ENCODE measurements at places on chromosomes 7 and 10.

- no peak for DNase-seq
- no peaks in the 10 kb centered on the region for H3K36me3 ChIP-seq
- no peak overlapping the region for H3K27ac ChIP-seq
- no peak overlapping the region for H3K4me3 ChIP-seq
- H3K4me1 ChIP-seq = no peaks in the 10 kb centered on the region
Measured at GRCh38 chr7:128065872-128066271, 34.6 kb upstream of the LRRC4 start.

GRCh38 chr10:70341016-70341415 is 41.4 kb downstream of the LRRC20 start:
- no peak overlapping the region for H3K27ac ChIP-seq
- H3K4me1 ChIP-seq = no peaks in the 10 kb centered on the region
- H3K4me3 ChIP-seq = no peak overlapping the region
- DNase-seq = no peak

GRCh38 chr7:46245586-46246111 is 324.6 kb upstream of the IGFBP3 start:
- H3K27ac ChIP-seq = no peak overlapping the region
- no peaks in the 10 kb centered on the region for H3K36me3 ChIP-seq
- H3K27me3 ChIP-seq = no peaks in the 10 kb centered on the region

- H3K4me1 ChIP-seq = peaks cover 63% of the 10 kb centered on the region
- no peak for DNase-seq
- no peaks in the 10 kb centered on the region for H3K36me3 ChIP-seq
- H3K4me3 ChIP-seq = no peak overlapping the region
- H3K27ac ChIP-seq = no peak overlapping the region
Measured at GRCh38 chr10:95330966-95331453, 40.2 kb upstream of the PDLIM1 start.

- no peaks in the 10 kb centered on the region for H3K4me1 ChIP-seq
- no peaks in the 10 kb centered on the region for H3K27me3 ChIP-seq
- DNase-seq = no peak
- H3K36me3 ChIP-seq = no peaks in the 10 kb centered on the region
- no peak overlapping the region for H3K27ac ChIP-seq
Measured at GRCh38 chr10:20166096-20166675, 350.0 kb downstream of the PLXDC2 start.

- H3K27ac ChIP-seq = no peak overlapping the region
- H3K36me3 ChIP-seq = no peaks in the 10 kb centered on the region
- no peak overlapping the region for H3K4me3 ChIP-seq
- no peaks in the 10 kb centered on the region for H3K27me3 ChIP-seq
- no peaks in the 10 kb centered on the region for H3K4me1 ChIP-seq
- DNase-seq = no peak
Measured at GRCh38 chr7:146479040-146479439, 362.4 kb downstream of the CNTNAP2 start.

DNA sequence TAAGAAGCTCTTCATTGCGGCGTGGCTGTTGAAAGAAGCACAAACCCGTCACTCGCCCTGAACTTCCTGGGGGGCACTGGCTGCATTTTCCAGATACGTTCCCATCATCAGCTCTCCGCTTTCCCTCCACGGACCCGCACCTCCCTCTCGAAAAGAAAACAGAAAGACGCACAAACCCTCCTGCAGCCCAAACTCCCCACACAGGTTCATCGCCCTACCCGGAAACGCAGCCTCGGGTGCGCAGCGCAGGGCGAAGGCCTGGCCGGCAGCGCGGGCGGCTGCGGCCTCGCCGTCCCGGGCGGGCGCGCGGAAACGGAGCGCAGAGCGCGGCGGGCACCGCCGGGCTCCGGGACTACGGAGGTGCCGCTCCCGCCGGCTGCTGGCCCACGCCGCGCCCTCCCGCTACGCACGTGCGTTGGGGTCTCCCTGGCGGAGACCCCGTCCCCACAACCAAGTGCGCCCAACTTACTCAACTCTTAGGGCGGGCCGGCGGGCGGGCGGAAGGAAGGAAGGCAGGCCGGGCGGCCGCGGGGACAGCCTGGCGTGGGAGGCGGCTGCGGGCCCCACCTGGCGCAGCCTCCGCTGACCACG is 822 bp downstream of the ZNF800 start:
- peaks cover 12% of the 10 kb centered on the region for H3K4me1 ChIP-seq
- peak overlapping the region; percentile 74 for H3K27ac ChIP-seq
- H3K36me3 ChIP-seq = peaks cover 56% of the 10 kb centered on the region
- peaks cover 8% of the 10 kb centered on the region for H3K27me3 ChIP-seq

DNA sequence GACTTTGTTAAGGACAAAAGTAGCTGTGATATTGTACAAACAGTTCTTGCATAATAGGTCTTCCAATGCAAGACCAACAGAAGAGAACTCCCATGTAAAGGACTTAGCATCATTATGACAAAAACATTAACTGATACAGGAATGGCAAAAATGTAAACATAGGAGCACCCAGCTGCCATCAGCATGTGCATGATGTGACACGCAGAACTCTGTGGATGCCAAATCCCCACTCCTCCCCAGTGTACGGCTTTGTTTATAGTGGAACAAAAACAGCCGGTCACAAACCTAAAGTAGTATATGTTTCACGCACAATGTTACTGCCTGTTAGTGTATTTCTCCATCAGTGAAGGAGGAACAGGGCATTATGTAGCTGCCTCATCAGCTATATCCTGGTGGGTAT is 316.0 kb upstream of the AOAH start:
- no peaks in the 10 kb centered on the region for H3K27me3 ChIP-seq
- no peak overlapping the region for H3K27ac ChIP-seq
- no peak overlapping the region for H3K4me3 ChIP-seq
- peak; percentile 49 for DNase-seq
- peaks cover 10% of the 10 kb centered on the region for H3K4me1 ChIP-seq

- no peaks in the 10 kb centered on the region for H3K27me3 ChIP-seq
- no peak for DNase-seq
- no peaks in the 10 kb centered on the region for H3K36me3 ChIP-seq
Measured at GRCh38 chr7:131057794-131058070, 269.9 kb upstream of the MKLN1 start.

- DNase-seq = no peak
- no peak overlapping the region for H3K4me3 ChIP-seq
- H3K36me3 ChIP-seq = no peaks in the 10 kb centered on the region
- H3K27me3 ChIP-seq = no peaks in the 10 kb centered on the region
Measured at GRCh38 chr7:33485747-33486493, 356.6 kb downstream of the BBS9 start.

- peak; percentile 99 for DNase-seq
- H3K27ac ChIP-seq = peak overlapping the region; percentile 91
- no peak overlapping the region for H3K4me3 ChIP-seq
- peaks cover 61% of the 10 kb centered on the region for H3K4me1 ChIP-seq
- H3K36me3 ChIP-seq = no peaks in the 10 kb centered on the region
- no peaks in the 10 kb centered on the region for H3K27me3 ChIP-seq
Measured at GRCh38 chr7:140625908-140626868, 14.4 kb downstream of the DENND2A start.

DNA sequence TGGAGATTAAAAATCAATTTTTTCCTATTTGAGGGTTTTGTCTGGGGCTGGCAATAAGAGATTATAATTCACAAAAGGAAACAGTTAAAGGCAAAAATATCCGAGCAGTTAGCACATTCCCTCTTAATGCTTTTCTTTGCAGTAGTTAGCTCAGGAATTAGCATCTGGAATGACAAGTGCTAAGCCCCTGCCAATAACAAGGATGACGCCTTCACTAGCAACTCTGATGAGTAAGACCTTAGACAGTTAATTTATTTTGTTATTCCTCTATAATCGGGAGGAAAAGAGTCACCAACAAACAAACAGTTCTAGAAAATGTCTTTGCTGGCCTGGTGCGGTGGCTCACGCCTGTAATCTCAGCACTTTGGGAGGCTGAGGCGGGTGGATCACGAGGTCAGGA is 151.3 kb downstream of the TRIL start:
- no peak overlapping the region for H3K4me3 ChIP-seq
- no peak overlapping the region for H3K27ac ChIP-seq
- H3K27me3 ChIP-seq = no peaks in the 10 kb centered on the region
- no peaks in the 10 kb centered on the region for H3K4me1 ChIP-seq
- H3K36me3 ChIP-seq = no peaks in the 10 kb centered on the region

- H3K4me1 ChIP-seq = no peaks in the 10 kb centered on the region
- no peak overlapping the region for H3K27ac ChIP-seq
- no peak for DNase-seq
Measured at GRCh38 chr10:77613476-77614130, 24.0 kb downstream of the KCNMA1 start.

- H3K27ac ChIP-seq = no peak overlapping the region
- H3K36me3 ChIP-seq = no peaks in the 10 kb centered on the region
- no peak for DNase-seq
- no peak overlapping the region for H3K4me3 ChIP-seq
- H3K4me1 ChIP-seq = no peaks in the 10 kb centered on the region
Measured at GRCh38 chr7:95517870-95518269, 32.1 kb downstream of the ASB4 start.

GRCh38 chr10:33537066-33537465 is 202.6 kb upstream of the NRP1 start:
- no peak for DNase-seq
- H3K27ac ChIP-seq = peak overlapping the region; percentile 75
- no peaks in the 10 kb centered on the region for H3K36me3 ChIP-seq
- no peaks in the 10 kb centered on the region for H3K27me3 ChIP-seq
- H3K4me1 ChIP-seq = peaks cover 36% of the 10 kb centered on the region

- no peaks in the 10 kb centered on the region for H3K27me3 ChIP-seq
- no peaks in the 10 kb centered on the region for H3K4me1 ChIP-seq
- no peak for DNase-seq
- H3K27ac ChIP-seq = no peak overlapping the region
- H3K36me3 ChIP-seq = no peaks in the 10 kb centered on the region
- H3K4me3 ChIP-seq = no peak overlapping the region
Measured at GRCh38 chr10:49593998-49594397, 16.1 kb upstream of the SLC18A3 start.

- H3K4me1 ChIP-seq = no peaks in the 10 kb centered on the region
- DNase-seq = no peak
- no peak overlapping the region for H3K27ac ChIP-seq
Measured at GRCh38 chr10:118764195-118764594, 9.4 kb upstream of the CACUL1 start.

DNA sequence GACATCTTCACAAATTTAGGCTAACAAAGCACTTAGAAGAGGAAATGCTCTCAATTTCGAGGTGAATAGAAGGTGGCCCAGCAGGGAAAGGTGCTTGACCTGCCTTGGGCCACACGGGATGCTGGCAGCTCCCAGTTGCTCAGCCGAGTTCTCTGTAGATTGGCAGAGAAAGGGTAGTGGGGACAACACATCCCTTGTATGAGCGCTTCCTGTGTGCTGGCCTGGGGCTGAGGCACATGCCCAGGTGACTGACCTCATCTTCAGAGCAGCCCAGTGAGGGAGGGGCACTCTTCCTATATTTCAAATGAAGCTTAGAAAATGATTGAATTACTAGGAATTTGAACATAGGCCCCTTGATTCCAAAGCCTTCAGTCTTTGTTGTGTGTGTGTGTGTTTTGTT is 20.2 kb downstream of the BAG3 start:
- H3K36me3 ChIP-seq = peaks cover 83% of the 10 kb centered on the region
- H3K27me3 ChIP-seq = no peaks in the 10 kb centered on the region
- no peak for DNase-seq
- H3K4me1 ChIP-seq = peaks cover 23% of the 10 kb centered on the region

DNA sequence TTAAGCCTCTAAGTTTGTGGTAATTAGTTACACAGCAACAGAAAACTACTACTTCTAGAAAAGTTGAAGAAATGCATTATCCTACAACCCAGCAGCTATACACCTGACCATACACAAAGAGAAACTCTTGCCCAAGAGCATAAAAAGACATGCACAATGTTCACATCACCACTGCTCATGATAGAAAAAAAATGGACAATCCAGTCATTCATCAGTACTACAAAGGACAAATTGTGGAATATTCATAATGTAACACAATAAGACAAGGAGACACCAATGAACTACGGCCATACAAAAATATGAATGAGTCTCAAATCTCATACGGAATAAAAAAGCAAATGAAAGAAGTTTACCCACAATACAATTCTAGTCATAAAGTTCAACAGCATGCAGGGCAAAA is 87.4 kb downstream of the ZFAND4 start:
- H3K27me3 ChIP-seq = 0 out of 2 replicates have a peak, but pooled peaks cover 3% of the 10 kb centered on the region
- H3K36me3 ChIP-seq = no peaks in the 10 kb centered on the region
- no peaks in the 10 kb centered on the region for H3K4me1 ChIP-seq
- no peak overlapping the region for H3K4me3 ChIP-seq
- H3K27ac ChIP-seq = no peak overlapping the region
- no peak for DNase-seq

GRCh38 chr7:43847496-43847895 is 21.8 kb downstream of the MRPS24 start:
- no peaks in the 10 kb centered on the region for H3K36me3 ChIP-seq
- no peaks in the 10 kb centered on the region for H3K4me1 ChIP-seq
- no peak overlapping the region for H3K27ac ChIP-seq
- no peak for DNase-seq
- H3K4me3 ChIP-seq = no peak overlapping the region

GRCh38 chr10:97540669-97541500 is 31.7 kb upstream of the ANKRD2 start:
- no peak for DNase-seq
- H3K27me3 ChIP-seq = no peaks in the 10 kb centered on the region
- no peak overlapping the region for H3K4me3 ChIP-seq
- no peak overlapping the region for H3K27ac ChIP-seq
- peaks cover 25% of the 10 kb centered on the region for H3K4me1 ChIP-seq

DNA sequence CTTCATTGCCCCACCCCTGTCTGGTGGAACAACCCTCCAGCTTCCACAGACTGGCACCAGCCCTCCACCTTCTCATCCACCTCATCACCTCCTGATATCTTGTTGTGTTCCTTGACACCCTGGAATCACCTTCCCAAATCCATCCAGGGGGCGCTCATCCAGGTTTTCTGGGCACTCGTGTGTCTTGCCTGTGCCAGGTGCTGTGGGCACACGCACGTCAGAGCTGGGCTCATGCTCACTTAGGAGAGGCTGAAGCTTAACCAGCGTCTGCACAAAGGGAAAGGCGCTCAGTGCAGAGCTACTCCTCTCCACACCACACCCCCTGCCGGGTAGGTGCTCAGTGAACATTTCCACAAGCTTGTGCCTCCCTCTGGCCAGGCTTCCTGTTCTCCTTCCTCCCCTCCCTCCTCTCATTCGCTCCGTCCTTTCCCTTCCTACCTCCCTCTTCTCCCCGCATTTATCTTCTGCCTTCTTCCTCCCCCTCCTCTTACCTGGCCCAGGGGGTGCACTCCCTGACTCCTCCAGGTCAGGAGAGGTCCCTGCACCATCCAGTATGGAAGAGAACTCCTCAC is 4.8 kb downstream of the ADCYAP1R1 start:
- H3K36me3 ChIP-seq = no peaks in the 10 kb centered on the region
- peaks cover 26% of the 10 kb centered on the region for H3K27me3 ChIP-seq
- DNase-seq = no peak
- no peak overlapping the region for H3K4me3 ChIP-seq
- H3K27ac ChIP-seq = no peak overlapping the region

GRCh38 chr7:144656965-144657517 is 178.8 kb downstream of the TPK1 start:
- H3K4me3 ChIP-seq = no peak overlapping the region
- no peaks in the 10 kb centered on the region for H3K36me3 ChIP-seq
- H3K27me3 ChIP-seq = no peaks in the 10 kb centered on the region
- H3K27ac ChIP-seq = no peak overlapping the region
- H3K4me1 ChIP-seq = no peaks in the 10 kb centered on the region
- DNase-seq = no peak

- H3K4me1 ChIP-seq = no peaks in the 10 kb centered on the region
- no peak overlapping the region for H3K4me3 ChIP-seq
- no peak for DNase-seq
- no peak overlapping the region for H3K27ac ChIP-seq
- peaks cover 37% of the 10 kb centered on the region for H3K36me3 ChIP-seq
Measured at GRCh38 chr10:69939061-69939460, 113.6 kb upstream of the MACROH2A2 start.
